ENCODE measurements at places on chromosomes 7 and 10.

- DNase-seq = no peak
Observed at GRCh38 chr7:116933465-116933864, 19.8 kb upstream of the ST7 start.

GRCh38 chr7:49596701-49597491 lies 176.5 kb upstream of the VWC2 start:
- no peak for DNase-seq

DNA sequence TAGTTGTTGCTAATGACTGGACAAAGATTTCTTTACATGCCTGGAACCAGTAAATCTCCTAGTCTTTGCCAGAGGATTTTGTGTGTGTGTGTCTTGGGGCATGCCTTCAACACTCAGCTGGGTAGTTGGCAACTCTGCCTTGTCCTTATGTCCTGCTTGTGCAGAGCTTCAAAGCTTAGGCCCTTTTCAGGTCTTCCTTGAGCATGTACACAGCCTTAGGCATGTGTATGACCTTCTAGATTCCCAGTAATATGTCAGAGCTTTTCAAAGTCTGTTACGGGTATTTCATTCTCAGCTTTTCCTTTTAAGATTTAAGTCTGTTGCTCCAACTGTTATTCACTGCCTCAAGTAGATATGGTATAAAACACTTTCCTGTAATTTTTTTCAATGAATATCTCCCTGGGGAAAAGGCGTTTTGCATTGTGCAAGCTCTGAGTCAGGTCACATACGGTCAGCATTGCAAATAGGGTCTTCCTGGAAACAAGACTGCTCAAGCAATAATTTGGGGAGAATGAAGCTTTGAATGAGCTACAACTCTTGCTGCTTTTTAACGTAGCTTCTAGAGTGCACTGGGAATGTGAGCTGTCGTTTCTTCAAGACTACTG lies 25.5 kb downstream of the SHOC2 start:
- no peak for DNase-seq

- no peak for DNase-seq
Observed at GRCh38 chr7:28419716-28420115, 7.4 kb downstream of the CREB5 start.

DNA sequence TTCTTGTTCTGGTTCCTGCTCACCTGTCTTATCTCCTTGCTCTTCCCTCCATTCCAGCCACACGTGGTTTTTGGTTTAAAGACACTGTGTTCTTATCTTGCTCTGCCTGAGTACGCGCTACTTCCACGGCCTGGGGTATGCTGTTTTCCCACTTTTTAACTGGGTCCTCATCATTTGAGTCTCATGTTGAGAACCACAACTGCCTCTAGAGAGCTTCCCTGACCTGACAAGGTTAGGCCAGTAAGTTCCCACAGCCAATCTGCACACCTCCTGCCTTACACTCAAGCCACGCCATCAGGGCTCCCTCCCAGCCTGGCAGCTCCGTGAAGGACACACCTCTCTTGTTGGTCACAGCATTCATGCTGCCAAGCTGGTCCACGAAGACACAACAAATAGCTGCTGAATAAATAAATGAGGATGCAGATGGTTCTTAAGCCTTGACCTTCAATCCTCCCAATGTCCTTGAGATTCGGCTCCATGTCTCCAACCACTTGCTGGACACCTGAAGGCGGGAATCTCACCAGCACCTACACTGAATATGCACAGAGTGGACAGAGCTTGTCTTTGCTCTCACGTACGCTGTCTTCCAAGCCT lies 201.7 kb upstream of the KLF14 start:
- no peak for DNase-seq

GRCh38 chr7:116997972-116998371 lies 44.7 kb downstream of the ST7 start:
- no peak for DNase-seq

- DNase-seq = no peak
Observed at GRCh38 chr7:142898377-142899170, 13.0 kb upstream of the TRPV6 start.

DNA sequence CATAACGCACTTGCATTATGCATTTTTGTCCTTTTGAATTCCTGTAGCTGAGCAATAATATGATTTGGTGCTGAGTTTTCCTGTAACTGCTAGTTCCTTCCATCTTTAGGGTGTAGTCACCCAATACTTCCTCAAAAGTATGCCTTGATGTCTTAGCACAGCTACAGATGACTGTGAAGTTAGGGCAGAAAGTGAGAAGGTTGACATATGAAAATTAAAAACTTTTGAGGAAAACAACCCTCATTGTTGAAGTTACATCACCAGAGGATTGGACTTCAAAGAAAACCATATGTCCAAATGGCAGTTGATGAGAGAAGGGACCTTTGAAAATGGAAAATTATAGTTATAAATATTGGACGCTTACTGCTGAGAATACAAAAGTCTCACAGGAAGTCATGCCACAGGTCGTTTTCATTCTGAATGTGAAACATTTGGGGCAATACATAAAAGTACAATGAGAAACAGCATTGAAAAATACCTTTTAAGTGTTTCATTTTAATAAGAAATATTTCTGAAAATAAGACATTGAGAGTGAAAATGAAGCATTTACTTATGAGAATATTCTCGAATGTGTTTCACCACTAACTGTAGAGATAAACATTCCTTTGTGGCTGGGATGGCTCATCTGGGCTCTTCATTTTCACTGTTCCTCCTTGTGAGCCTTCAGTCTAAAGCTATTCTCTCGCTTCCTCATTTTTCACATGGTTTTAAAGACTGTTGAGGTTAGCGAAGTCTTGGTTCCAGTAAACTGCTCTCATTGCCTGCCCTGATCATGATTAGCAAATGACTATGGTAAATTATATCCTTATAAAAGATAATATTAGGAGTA lies 61.4 kb upstream of the NME8 start:
- DNase-seq = no peak

DNA sequence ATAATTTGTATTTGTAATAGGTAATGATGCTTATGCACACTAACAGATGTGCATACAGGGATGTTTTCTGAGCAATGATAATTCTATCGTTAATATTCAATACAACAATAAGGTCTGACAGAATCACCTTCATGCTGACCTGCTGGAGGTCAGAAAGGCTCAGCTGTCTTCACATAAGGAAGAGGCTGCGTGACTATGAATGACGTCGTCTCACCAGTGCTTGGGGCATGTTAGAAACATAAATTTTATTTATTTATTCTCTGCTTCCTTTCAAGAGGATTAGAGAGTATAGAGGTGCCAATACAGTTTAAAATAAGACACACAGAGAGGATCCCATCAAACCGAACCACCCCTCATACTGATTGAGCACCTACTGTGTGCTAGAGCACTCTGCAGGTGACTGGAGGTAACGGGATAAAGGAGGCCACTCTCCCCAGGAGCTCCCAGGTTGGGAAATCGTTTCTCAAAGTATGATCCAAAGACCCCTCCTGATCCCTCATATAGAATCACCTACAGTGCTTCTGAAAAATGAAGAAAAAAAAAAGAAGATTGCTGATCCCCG lies 265.6 kb upstream of the NPVF start:
- DNase-seq = no peak

DNA sequence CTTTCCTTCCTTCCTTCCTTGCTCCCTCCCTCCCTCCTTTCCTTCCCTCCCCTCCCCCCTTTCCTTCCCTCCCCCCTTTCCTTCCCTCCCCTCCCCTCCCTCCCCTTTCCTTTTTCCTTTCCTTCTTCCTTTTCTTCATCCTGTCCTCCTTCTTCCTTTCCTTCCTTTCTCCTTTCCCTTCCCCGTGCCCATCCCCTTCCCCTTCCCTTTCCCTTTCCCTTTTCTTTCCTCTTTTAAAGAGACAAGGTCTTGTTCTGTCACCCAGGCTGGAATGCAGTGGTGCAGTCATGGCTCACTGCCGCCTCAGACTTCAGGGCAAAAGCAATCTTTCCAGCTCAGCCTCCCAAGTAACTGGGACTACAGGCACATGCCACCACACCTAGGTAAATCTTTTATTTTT lies 54.0 kb downstream of the KIF20B start:
- no peak for DNase-seq

DNA sequence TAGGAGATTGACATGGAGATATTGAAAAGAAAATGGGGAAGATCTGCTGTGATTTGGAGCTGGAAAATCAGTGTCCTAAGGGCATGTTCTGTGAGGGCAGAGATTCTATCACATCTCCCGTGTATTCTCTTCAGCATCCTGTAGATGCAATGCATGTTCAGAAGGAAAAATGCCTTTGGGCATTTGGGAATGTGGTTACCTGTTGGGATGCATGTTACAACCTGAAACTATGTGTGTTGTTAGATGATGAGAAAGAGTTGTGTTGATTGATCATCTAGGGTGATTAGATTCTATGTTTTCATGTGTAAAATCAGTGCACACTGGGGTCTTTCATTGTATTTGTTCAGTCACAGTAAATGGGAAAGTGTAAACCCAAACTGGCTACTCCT lies 14.7 kb downstream of the CUZD1 start:
- DNase-seq = no peak

GRCh38 chr7:152132812-152133211 lies 107.3 kb downstream of the GALNT11 start:
- no peak for DNase-seq

DNA sequence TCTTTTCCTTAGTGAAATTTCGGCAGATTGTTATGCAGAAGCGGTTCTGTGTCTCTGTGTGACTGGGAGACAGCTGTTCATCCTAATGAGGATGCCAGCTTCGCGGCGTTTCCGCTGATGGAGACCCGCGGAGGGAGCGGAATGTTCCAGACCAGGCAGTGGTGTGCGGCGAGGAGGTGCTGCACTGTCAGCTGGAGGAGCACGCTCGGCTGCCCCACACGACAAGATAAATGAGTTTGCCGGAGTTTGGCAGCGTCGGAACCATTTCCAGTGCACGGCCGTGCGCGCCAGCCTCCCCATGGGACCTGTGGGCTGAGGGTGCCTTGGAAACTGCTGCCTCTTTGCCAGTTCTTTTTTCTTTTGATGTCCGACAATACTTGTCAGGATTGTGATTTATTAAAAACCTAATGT lies 64.6 kb downstream of the WDR37 start:
- DNase-seq = no peak

DNA sequence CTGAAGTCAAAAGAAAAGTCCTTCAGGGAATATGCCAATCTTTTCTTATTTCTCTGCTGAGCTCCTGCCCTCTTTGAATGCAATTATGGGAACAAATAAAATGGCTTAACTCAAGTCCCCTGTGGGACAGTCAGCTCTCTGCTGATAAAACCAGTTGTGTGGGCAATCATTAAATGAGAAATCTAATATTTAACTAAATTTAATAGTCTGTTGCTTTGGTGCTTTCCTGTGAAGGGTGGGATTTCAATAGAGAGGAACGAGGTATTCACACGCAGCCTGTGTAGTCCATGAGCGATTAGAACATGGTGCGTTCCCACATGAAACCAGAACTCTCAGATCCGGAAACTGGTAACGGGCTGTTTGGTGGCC lies 138.4 kb downstream of the PAXIP1 start:
- DNase-seq = no peak

DNA sequence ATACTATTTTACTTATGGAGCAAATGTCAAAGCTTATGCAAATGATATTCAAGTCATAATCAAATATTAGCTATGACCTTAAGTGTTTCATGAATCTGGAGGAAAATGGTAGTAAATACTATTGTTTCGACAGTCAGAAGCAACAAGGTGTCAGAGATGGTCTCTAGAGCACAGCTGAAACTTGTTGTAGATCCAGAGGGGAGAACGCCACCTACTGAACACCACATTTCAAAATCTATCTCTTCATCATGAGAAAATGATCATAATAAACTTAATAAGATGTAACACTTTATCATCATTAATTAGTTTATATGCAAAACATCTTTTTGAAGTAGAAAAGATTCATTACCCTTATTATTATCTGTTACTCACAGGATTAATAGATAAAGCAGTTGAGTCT lies 418.7 kb downstream of the GATA3 start:
- no peak for DNase-seq

DNA sequence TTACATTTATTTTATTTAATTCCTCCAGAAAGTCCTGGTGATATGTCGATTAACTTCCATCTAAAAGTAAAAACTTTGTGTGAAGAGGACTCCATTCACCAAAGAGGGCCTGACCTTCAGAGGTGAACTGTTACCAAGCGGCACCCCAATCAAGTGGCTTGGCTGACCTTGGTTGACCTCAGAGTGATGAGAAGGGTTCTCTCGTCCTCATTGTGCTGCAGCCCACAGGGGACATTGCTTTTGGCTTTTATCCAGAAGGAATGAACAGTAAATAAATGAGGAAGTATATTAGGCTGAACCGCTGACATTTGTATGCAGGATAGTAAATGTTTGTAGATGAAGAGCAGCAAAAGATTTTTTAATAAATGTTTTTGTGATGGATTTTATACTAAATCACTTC lies 172.4 kb upstream of the MKI67 start:
- no peak for DNase-seq

- no peak for DNase-seq
Observed at GRCh38 chr7:26166684-26167266, 14.8 kb downstream of the NFE2L3 start.

GRCh38 chr7:46902463-46902862 lies 679.4 kb downstream of the TNS3 start:
- DNase-seq = no peak

- DNase-seq = no peak
Observed at GRCh38 chr7:34222722-34223121, 317.4 kb downstream of the BMPER start.
